ENCODE measurements at places on chromosomes 4 and X.

GRCh38 chrX:18677161-18677869 lies 5.4 kb upstream of the RS1 start:
- DNase-seq = no peak

GRCh38 chr4:70996018-70996360 lies 2.5 kb downstream of the DCK start:
- DNase-seq = no peak

GRCh38 chr4:101853028-101853427 lies 62.5 kb downstream of the BANK1 start:
- no peak for DNase-seq

DNA sequence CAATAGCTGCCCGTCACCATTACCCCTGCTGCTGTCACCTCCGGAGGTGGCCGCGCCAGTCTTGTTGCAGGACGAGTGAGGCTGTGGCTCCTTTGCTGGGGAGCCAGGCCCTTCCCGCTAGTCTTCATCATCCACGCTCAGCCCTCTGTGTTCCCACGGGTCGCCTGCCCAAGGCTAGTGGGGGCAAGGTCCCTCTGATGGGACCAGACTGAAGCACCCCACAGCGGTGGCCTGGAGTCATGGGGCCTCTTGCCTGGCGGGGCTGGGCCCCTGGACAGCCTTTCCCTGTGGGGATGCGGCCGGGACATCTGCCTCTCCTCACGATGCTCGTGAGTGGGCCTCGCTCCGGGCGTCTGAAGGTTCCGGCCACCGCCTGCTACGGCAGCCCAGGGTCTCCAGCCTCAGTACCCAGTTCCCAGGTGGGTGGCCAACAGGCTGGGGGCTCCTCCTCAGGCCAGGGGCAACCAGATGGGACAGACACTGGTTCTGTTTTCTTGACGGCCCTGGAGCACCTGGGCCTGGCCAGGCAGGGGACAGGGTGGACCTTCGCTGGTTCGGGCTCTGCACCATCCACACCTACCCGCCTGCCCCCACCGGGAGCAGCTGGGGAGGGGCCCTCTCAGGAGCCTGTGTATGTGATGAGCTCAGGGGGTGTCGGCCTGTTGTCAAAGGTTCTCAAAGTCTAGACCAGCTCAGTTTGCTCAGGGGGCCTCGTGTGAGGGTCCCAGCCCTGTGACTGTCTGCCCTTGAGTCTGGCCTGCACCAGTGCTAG lies 32.3 kb downstream of the DOK7 start:
- no peak for DNase-seq

DNA sequence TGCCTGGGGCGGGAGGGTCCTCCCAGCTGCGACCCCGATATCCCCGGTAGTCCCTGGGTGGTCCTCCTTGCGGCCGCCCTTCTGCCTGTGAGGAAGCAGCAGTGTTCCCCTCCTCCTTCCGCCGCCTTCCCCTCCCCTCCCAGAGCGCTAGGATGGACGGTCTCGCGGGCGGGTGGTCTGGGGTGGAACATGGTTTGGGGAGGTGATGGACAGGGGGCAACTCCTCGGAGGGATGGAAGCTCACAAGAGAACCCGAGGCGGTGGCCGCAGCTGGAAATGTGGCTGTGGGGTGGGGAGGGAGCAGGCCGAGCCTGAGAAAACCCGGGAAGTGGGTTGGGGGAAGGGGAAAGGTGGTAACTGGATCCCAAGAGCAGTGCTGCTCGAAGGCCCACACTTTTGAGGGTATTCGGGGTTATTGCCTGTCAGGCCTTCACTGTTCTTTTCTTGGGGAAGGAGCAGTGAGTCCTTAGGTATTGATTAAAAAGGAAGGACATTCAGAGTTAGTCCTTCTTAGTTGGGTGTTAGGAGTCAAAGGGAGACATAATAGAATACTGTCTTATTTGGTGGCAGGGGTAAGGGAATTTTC lies 581 bp downstream of the UBE2K start:
- peak; percentile 18 for DNase-seq

DNA sequence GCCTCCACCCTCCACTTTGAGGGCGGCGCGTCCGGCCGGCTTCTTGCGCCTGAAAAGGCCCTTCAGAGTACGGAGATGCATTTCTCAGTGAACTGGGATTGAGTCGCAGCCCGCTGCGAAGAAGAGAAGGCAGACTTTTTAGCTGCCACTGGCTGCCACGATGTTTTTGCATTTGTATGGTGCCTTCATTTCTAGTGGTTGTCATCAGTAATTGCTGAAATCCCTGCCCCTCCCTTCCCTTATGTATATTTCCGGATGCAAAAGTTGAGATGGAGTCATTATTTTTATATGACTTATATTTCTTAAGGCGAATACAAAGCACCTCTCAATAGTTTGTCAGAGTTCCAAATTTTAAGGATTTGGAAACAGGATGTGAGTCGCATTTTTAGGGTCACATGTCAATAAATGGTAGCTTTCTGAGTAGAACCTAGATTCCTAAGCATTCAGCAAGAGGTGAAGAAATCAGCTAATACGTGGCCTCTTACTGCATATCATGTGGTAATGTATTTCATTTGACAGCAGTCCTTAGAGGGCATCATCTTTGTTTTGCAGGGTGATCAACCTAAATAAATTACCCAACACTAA lies 658 bp downstream of the ATP6AP2 start:
- no peak for DNase-seq

- DNase-seq = peak; percentile 66
Observed at GRCh38 chr4:182286035-182286434, 42.8 kb downstream of the TENM3 start.

GRCh38 chr4:7774301-7775294 lies 165.1 kb downstream of the AFAP1 start:
- DNase-seq = no peak

DNA sequence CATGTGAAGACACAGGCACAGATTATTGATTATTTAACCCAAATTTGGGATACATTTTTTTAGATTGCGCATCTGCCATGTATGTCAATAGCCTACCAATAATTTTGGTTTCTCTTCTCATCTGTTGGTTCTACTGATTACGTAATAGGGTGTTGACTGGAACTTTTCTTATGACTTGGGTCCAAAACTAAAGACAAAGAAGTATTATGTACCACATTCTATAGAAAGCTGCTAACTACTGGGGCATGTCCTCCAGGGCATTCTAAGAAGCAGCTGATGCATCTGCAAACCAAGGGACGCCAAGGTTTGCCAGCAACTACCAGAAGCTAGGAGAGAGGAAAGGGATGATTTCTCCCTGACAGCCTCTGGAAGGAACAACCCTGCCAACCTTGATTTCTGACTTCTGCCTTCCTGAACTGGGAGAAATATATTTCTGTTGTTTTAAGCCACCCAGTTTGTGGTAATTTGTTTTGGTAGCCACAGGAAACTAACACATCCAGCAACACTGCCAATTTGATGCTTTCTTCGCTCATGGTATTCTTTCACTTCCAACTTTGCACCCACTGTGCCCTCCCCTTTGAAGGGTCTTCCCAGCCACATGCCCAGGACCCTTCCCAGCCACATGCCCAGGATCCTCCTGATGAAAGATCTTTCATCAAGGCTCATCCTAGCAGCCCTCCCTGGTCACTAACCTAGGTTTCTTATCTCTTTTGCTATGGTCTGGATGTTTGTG lies 15.9 kb upstream of the TLR1 start:
- DNase-seq = no peak

- peak; percentile 58 for DNase-seq
Observed at GRCh38 chr4:67723949-67724348, 23.0 kb upstream of the UBA6 start.

- DNase-seq = no peak
Observed at GRCh38 chr4:102193145-102193544, 152.1 kb downstream of the SLC39A8 start.

DNA sequence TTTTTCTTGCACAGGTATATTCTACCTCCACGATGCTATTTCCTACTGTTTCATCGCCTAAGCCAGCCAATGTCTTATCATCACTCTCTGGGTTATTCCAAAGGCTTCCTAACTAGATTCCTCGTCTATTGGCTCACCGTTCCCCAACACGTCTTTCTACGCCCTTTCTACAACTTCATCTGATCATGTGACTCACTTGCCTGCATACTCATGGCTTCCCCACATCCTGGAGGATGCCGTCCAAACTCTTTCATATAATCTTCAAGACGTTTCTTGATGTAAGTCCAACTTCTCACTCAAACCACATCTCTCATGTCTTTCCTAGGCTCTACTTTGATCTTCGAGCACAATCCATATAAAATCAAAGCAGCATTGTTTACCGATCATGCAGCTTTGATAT lies 322.0 kb upstream of the PPARGC1A start:
- peak; percentile 4 for DNase-seq

GRCh38 chrX:105973387-105973739 lies 65.2 kb downstream of the SERPINA7 start:
- no peak for DNase-seq

DNA sequence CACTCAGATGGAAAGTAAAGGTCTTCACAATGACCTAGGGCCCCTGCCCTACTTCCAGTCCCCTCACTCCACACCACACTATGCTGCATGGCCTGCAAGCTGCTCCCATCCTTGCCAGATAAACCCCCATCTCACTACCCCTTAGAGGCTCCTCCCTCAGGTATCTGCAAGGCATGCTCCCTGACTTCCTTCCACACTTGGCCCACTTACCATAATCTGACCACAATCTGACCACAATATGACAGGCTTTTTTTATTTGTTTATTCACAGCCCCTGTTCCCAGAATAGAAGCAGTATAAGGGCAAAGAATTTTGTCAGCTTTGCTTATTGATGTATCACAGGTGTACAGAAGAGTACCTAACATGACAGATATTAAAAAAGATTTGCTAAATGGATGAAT lies 124.7 kb downstream of the CAMK2D start:
- peak; percentile 20 for DNase-seq

GRCh38 chrX:45986971-45987370 lies 558.2 kb downstream of the ZNF674 start:
- DNase-seq = peak; percentile 4

DNA sequence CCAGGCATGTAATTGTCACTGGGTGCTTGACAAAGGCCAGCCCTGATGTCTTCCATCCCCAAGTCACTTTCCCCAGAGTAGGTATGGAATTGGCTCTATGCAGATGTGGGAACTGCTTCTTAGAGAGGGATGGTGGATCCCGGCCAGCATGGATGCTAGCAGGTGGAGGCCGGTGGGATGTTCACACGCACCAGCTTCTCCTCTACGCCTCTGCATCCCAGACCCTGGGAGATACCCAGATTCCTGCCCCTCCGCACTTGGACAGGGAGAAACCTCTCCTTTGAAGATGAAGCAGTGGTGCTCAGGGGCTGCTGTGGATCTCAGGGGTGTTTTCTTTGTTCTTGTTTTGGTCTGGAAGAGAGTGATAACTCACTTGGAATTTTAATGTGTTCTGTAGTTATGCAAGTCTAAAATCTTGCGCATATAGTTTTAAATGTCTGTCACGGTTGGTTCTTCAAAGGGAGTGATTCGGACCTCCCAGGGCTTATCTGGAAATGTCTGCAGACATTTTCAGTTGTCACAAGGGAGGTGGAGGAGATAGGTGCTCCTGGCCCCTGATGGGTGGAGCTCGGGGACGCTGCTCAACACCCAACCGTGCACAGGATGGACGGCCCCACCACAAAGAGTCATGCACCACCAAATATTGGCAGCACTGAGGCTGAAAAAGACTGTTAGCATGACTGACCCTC lies 308.0 kb downstream of the DHRSX start:
- no peak for DNase-seq

- no peak for DNase-seq
Observed at GRCh38 chrX:361231-362145, 25.2 kb downstream of the PPP2R3B start.

GRCh38 chrX:46447384-46447783 lies 97.8 kb downstream of the ZNF674 start:
- DNase-seq = peak; percentile 10

GRCh38 chr4:61312526-61312925 lies 112.4 kb downstream of the ADGRL3 start:
- no peak for DNase-seq

DNA sequence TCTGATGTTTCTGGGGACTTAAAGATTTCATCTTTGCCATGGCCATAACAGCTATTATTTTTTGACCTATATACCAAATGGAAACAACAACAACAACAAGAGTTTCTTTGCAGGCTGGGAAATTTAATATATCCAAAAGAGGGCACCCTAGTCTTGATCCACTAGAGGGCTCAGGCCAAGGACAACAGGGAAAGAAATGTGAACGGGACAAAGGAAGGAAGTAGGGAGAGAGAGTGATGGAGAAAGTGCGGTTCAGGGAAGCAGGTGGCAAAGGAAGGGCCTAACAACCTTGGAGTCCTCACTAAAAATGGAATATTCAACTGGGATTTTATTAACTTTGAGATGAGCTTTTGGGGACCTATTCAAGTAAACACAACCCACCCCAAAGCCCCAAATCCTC lies 67.8 kb upstream of the SCML1 start:
- DNase-seq = no peak

- no peak for DNase-seq
Observed at GRCh38 chr4:171954650-171955049, 141.4 kb downstream of the GALNTL6 start.

DNA sequence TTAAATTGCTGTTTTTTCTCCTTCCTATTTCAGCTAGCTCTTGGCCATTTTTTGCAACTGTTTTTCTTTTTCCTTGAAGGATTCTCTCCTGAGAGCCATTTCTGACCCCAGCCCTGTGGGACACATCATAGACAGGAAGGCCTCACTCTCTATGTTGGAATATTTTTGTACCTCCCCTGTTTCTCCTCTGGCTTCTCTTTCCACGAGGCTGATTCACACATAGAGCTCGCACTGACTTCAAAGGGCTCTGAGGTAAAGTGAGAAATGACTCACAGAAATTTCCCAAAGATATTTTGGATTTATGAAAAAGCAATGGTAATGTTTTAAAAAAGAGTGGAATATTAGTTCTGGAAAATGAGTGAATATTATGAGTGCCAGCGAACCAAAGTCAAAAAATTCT lies 181.7 kb upstream of the IGFBP7 start:
- DNase-seq = no peak

- DNase-seq = peak; percentile 23
Observed at GRCh38 chrX:153794897-153795816, 689 bp downstream of the SSR4 start.

DNA sequence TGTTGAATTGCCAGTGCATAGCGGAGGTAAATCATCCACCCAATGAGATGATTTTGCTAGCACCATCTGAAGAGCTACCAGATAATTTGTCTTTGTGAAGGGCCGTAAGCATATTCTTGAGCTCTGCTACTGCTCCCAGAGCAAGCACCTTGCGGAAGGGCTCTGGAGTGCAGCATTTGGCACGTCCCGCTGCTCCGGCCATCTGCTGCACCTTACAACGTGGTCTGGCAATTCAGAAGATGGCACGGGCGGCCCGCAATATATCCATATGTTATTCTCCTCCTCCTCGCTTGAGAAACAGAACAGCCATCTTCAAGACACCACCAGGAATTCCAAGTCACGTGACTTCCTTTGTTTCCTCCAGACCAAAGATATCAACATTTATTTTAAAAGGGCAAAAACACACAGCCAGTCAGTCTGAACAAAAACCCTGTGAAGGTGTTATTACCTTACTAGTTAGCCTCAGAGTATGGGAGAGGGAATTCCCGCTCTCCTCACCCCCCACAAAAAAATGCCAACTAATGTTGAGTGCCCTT lies 1095.7 kb upstream of the TENM3 start:
- DNase-seq = no peak

- DNase-seq = no peak
Observed at GRCh38 chrX:10152086-10152485, 4.7 kb upstream of the CLCN4 start.
